ENCODE measurements at places on chromosomes 3 and 15.

GRCh38 chr15:70050441-70050840 is 47.3 kb downstream of the TLE3 start:
- DNase-seq: no peak

DNA sequence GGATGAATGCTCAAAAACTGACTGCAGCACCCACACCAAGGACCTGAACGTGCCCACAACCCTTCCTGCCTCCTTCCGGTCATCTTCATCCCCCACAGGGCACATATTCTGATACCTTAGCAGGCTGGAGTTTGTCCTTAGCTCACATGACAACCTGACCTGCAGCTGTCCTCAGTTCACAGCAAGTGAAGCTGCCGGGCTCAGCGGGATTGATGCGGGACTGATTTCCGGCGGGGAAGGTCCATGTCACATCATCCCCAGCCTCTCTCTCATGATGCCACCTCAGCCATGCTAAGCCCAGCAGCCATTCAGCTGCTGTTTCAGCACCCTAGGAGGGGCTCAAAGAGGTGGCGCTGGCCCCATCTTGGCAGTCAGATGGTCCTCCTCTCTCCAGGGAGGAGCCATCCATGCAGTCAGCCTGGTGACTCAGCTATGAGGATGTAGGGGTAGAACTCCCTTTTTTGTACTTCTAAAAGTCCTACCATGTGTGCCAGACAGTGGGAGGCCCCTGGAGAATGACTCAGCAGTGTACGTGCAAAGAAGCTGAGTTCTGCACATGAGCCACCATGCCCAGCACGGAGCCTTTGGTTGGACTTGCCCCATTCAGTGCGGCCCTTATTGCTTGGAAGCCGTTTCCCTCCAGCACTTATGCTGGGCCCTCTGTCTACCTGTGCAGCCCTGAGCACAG is 9.5 kb downstream of the CA12 start:
- DNase-seq: no peak

DNA sequence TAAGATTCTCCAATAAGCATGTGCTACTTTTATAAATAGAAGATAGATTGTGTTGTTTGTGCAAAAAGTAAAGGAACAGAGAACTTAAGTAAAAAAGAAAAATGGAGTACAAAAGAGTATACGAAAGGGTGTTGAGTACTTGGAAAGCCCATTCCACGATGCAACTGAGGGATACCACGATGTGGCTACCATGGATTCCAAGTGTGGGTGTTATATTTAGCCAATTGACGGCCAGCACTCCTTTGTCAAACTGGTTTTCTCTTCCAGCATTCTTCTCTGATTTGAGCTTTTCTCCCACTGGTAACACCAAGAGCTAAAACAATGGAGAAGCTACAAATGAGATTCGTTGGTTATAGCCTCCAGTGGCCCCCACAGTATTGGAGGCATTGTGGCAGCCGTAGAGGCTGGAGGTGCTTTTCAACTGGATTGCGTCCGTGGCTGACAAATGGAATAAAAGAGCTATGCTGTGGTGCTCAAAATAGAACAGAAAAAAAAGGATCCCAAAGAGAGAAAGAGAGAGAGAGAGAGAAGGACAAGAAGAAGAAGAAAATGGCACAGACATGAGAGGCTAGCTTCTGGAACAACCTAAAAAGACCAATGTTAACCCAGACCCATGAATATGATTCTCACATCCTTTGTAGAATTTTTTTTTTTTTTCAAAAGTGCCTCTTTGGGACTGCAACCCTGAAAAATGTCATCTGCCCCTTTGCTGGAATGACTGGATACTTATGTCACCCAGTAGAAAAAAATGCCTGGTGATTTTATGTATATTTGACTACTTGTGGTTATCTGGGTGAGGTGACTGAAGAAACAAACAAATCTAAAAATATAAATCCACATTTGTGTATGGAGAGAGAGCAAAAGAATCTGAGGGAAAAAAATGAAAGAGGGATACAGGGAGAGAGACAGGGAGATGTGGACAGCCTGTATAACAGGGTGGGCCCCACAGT is 345.1 kb downstream of the RORA start:
- DNase-seq: no peak

DNA sequence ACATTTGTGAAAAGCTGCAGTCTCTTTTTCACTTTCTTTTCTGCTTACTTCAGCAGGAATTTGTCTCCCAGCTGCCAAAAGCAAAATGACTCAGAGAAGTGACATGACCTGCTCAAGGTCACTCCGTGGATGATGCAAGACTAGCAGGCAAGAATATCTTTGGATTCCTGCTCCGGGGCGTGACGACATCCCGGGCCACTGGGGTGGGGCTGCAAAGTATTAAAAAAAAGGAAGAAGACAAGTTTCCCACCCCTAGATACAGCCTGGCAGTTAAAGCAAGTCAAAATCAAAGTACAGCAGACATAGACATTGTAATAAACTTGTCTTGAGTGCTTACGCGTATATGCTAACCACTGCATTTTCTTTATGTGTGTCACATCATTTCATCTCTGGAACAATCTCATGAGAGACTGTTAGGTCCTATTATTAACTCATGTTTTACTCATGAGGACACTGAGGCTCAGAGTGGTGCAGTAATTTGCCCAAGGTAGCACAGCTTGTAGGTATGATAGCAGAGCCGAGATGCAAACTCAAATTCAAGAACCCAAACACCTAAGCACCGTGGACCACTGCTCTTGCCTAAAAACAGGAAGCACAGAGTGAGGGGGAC is 485.2 kb upstream of the PROK2 start:
- DNase-seq: no peak

- no peak for DNase-seq
Measured at GRCh38 chr15:92141607-92142006, 252.1 kb upstream of the ST8SIA2 start.

GRCh38 chr15:88657326-88658069 is 18.7 kb downstream of the ISG20 start:
- DNase-seq: no peak

GRCh38 chr3:1623896-1624295 is 474.8 kb upstream of the CNTN4 start:
- DNase-seq: no peak

GRCh38 chr3:113551820-113552219 is 19.5 kb downstream of the SIDT1 start:
- no peak for DNase-seq

DNA sequence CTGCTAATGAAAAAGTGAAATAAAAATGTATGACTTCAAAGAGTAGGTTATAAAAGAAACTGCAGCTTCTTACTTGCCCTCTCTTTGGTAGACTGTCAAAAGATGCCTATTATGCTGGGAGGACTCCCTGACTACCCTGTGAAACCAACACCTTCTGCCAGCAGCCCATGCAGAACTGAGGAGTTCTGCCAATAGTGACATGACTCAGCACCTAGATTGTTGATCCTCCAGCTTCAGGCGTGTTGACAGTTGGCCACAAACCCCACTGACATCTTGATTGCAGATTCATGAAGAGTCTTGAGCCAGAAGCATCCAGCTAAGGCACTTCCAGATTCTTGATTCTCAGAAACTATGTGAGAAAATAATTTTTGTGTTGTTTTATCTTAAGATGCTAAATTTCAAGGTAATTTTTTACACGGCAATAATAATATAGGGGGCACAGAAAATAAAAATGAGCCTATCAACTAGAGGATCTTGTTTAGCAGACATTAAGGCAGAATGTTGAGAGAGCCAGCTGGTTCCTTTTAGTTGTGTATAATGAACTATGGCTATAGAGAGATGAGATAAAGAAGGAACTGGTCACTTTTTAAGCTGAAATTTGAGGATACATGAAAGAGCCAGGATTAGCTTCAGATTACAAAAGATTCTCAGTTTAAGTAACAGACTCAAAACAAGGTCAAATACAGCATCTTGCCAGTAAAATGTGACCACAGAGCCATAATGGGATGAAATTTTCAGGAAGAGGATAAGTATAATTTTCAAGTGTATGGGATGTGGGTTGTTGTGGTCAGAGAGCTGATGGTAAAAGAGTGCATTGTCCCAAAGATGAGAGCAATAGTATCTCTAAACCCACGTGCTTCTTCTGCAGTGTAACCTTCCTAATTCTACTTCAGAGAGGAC is 588.7 kb upstream of the CBLB start:
- no peak for DNase-seq

GRCh38 chr3:1446531-1446930 is 353.7 kb downstream of the CNTN6 start:
- no peak for DNase-seq

DNA sequence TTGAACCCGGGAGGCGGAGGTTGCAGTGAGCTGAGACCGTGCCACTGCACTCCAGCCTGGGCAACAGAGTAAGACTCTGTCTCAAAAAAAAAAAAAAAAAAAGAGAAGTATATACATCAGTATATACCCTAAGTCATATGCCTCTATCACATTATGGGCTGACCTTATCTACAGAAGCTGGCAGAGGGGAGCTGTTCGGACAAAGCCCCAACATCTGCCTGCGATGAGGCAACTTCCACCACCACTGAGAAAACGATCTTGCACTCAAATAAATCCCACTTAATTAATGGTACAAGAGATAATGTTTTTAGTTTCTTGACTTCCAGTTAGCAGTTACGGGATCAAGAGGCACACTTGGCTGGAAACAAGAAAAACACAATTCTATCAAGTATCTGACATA is 2.2 kb downstream of the GLT8D1 start:
- DNase-seq: no peak

DNA sequence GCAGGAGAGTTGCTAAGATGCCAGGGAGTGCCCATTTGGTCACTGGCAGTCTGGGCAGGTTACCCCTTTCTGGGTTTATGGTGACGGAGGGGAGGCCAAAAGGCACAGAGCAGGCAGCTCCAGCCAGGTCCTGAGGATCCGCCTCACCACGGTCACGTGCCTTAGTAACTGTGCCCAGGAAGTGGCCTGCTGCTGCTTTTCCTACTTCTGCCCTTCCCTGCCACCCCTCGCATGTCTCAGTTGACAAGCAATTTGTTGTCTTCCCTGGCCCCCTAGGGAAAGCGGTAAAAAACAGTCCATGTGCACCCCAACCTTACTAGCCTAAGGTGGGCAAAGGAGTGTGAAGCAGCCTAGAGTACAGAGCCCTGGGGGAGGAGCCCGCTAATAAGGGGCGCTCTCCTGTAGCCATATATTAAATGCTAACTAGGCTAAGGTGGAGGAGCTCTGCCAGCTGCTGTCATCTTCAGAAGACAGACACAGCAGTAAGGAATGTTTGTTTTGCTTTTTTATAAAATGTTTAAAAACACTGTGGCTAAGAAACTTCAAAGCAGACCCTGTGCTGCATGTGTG is 9.1 kb upstream of the LIPH start:
- DNase-seq: no peak

DNA sequence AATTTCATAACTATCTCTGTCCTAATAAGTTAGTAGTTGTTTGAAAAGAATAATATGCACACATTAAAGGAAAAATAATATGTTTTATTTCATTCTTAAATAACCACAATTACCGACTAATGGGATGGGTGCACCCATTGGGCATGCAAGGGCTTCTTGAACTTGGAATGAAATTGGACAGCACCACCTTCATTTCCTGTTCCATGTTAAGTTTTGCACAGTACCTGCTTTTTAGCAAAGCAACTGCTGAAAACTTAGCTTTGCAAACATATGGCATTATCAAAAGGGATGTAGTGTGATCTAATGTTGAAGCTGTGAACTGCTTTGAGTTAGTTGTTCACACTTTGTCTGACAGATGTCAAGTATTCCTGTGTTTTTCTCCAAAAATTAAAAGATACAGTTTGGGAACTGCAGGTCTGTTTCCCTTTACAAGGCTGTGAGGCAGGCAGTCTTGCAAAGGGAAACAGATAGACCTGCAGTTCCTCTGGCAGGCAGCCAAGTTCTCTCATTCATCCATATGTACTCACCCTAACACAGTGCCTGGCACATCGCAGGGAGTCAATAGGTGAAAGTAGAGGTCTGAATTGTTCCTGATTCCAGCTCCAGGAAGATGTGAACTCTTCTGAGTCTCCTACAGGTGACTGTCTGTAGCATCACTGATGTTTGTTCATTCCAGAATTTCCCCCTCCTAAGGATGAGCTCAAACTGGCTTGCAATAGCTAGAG is 64.3 kb upstream of the GOLGA8B start:
- no peak for DNase-seq

GRCh38 chr15:41560572-41560874 is 1.5 kb downstream of the TYRO3 start:
- no peak for DNase-seq

DNA sequence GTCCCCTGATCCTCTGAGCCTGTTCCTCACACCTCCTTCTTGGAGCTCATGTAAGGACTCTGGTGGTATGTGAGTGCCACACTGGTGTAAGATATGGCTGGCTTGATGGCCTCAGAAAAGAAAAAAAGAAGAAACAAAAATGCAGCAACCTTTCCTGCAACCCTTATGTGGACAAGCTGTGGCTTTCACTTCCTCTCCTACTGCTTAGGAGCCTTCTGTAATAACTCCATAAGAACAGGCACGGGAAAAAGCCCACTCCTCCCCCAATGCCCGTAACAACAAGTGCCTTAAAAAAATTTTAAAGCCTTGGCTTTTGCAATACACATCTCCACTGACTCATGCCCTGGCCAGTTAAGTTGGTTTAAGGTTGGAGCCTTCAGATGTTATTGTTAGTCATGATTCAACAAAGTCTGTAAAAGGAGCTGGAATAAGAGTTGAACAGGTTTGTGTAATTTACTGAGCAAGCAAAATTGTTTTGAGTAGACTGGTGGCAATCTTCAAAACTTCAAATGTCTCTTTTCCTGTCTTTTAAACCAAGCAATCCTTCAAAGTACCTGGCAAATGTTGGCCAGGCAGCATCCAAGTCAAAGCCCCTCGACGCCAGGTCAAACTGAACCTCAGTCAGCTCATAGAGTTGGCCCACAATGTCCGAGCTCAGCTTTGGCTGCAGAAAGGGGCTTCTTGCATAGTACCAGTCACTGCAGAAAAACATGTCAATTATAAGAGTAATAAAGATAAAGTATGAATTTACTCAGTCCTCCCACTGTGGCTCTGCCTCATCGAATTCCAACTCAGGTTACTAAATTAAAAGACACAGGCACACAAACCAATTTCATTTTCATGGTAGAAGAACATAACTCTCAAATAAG is 22.9 kb downstream of the FYCO1 start:
- DNase-seq: no peak

DNA sequence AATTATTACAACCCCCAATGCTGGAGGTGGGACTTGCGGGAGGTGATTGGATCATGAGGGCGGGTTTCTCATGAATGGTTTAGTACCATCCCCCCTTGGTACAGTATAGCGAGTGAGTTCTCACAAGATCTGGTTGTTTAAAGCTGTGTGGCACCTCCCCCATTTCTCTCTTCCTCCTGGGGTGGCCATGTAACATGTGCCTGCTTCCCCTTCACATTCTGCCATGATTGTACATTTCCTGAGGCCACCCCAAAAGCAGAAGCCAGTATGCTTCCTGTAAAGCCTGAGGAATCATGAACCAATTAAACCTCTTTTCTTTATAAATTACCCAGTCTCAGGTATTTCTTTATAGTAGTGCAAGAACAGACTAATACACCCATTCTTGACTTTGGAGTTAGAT is 20.3 kb upstream of the PROK2 start:
- DNase-seq: no peak

GRCh38 chr15:36430280-36430679 is 149.1 kb upstream of the CDIN1 start:
- no peak for DNase-seq

DNA sequence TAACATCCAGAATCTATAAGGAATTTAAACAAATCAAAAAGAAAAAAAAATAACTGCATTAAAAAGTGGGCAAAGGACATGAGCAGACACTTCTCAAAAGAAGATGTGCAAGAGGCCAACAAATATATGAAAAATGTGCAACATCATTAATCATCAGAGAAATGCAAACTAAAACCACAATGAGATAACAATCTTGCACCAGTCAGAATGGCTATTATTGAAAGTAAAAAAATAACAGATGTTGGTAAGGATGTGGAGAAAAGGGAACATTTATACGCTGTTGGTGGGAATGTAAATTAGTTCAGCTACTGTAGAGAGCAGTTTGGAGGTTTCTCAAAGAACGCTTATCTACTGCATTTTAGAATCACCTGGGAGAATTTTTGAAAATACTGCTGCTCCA is 186.1 kb downstream of the OTOL1 start:
- DNase-seq: no peak

Data from activated CD8-positive, alpha-beta memory T cell treated with anti-CD3 and anti-CD28 coated beads for 1 hour (primary cell).